ENCODE measurements at places on chromosomes 1 and 21.
A peak's percentile ranks its signal among the peaks of the same experiment; 100 is the strongest.

- no peak for DNase-seq
These were observed 160.1 kb downstream of the PTPRC start for GRCh38 chr1:198798923-198799386.

DNA sequence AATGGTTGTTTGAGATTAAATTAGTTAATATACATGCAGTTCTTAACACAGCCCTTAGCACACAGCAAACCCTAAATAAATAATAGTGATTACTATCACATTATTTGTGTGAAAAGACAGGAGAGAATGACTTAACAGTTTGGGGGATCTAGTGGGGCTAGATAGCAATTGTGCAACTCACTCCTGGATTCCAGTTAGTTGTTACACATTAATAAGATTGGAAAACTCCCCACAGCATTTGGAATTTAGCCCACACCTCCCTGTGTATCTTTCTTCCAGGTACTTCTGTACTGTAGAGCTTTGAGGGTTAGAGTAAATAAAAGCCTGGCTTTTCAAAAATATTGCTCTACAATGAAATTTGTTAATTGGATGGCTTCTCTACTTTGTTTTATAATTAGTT, 93.2 kb downstream of the KCTD3 start:
- DNase-seq, result no peak

DNA sequence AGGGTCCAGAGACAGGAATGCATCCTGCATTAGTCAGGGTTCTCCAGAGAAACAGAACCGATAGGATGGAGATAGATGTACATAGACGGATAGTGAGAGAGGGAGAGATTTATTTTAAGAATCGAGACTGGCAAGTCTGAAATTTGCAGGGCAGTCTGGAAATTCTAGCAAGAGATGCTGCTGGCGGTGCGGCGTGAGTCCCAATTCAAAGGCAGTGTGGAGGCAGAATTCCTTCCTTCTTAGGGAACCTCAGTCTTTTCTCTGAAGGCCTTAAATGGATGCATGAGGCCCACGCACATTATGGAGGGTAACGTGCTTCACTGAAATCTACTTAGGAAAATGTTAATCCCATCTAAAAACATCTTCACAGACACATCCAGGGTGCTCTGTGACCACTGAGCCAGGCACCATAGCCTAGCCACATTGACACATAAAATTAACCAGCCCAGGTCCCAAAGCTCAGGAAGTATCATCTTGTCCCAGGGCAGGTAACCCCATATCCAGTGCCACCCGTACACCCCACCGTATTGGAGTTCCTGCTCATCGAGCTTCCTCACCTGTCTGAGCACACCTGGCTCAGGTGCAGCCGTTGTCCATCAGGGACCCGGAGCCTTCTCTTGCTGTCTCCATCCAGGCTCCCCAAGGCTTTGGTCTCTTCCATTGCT, 9.7 kb upstream of the PKNOX1 start:
- DNase-seq, result no peak

DNA sequence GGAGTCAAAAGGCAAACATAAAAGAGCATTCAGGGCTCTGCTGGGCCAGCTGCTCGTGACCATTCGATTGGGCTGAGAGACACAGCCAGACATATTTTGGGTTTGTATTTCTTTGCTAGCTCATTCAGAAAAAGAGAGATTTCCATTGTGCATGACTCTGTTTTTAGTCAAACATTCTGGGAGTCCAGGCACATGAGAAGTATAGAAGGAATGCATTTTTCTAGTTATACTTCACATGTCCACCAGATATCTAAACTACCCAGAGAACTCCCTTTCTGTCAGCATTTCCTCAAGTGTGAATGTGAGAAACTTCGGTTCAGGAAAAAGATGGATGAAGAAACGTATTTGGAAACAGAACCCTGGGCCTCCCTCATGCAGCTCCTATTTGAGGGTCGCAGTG, 6.3 kb upstream of the KCNE1 start:
- no peak for DNase-seq

GRCh38 chr1:170518965-170519364, 13.0 kb upstream of the GORAB start:
- DNase-seq, result no peak

DNA sequence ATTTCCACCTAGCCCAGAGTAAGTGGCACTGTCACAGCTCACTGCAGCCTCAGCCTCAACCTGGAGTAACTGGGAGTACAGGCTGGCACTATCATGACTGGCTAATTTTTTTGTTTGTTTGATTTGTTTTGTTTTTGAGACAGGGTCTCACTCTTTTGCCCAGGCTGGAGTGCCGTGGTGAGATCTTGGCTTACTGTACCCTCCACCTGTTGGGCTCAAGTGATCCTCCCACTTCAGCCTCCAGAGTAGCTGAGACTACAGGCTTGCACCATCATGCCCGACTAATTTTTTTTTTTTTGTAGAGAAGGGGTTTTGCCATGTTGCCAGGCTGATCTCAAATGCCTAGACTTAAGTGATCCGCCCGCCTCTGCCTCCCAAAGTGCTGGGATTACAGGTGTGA, 2.5 kb downstream of the UCK2 start:
- DNase-seq, result no peak

DNA sequence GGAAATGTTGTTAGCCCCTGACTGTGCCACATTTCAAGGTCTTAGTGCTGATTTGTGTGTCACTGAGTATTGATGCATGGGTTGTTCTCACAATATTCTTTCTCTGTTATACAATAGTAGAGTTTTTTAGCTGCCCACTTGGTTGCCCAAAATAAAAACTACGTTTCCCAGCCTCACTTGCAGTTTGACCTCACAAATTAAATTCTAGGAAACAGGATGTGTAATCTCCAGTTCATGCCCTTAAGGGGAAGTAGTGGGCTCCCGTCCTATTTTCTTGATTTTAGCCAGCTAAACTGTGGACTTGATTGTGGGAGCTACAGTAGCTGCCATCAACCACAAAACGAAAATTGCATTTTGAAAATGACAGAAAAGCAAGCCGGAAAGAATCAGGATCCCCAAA, 27.3 kb upstream of the LAMC1 start:
- DNase-seq, result no peak

GRCh38 chr1:38826262-38826661, 33.3 kb downstream of the RRAGC start:
- DNase-seq, result no peak

- DNase-seq, result no peak
These were observed 35.9 kb downstream of the USP24 start for GRCh38 chr1:55179177-55179835.

GRCh38 chr1:156140879-156141707, 12.3 kb upstream of the SEMA4A start:
- DNase-seq, result peak; percentile 52

DNA sequence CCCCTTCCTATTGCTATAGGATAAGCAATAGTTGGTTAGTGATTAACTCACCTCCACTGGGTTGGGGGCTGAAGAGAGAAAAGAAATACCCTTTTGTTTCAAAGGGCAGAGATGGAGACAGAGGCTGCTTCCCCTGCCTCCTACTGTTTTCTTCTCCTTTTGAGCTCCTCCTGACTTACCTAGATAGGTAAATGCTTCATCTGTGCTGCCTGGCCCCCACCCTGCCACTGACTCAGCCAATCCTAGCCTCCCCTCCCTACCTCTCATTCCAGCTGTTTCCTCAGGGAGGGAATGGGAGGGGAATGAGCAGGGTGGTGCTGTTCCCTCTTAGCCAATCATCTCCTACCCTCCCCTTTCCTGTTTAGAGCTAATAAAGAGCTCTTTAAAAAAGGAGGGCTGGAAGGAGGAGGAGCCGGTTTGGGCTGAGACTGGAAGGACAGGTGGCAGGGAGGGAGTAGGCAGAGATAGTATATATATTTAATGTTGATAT, at the start of gene C1orf116:
Gene C1orf116 (minus strand): TSS at position 229 of the 490 bp plus-strand sequence. CDS start 5,158 bp downstream, outside the sequence.
- DNase-seq, result no peak

GRCh38 chr1:231913493-231913892, 286.9 kb downstream of the DISC1 start:
- DNase-seq, result no peak

- DNase-seq, result no peak
These were observed 1.2 kb downstream of the KDM4A start for GRCh38 chr1:43651188-43651587.

GRCh38 chr1:15994590-15995351, 9.3 kb upstream of the SRARP start:
- DNase-seq, result peak; percentile 45

DNA sequence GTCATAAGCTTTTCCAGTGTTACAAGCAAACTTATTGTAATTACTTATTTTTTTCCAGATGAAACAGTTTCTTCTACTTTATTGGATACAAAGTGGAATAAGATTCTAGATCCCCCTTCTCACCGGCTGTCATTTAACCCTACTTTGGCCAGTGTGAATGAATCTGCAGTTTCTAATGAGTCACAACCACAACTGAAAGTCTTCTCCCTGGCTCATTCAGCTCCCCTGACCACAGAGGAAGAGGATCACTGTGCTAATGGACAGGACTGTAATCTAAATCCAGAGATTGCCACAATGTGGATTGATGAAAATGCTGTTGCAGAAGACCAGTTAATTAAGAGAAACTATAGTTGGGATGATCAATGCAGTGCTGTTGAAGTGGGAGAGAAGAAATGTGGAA, 95.5 kb downstream of the ZFYVE9 start:
- no peak for DNase-seq

DNA sequence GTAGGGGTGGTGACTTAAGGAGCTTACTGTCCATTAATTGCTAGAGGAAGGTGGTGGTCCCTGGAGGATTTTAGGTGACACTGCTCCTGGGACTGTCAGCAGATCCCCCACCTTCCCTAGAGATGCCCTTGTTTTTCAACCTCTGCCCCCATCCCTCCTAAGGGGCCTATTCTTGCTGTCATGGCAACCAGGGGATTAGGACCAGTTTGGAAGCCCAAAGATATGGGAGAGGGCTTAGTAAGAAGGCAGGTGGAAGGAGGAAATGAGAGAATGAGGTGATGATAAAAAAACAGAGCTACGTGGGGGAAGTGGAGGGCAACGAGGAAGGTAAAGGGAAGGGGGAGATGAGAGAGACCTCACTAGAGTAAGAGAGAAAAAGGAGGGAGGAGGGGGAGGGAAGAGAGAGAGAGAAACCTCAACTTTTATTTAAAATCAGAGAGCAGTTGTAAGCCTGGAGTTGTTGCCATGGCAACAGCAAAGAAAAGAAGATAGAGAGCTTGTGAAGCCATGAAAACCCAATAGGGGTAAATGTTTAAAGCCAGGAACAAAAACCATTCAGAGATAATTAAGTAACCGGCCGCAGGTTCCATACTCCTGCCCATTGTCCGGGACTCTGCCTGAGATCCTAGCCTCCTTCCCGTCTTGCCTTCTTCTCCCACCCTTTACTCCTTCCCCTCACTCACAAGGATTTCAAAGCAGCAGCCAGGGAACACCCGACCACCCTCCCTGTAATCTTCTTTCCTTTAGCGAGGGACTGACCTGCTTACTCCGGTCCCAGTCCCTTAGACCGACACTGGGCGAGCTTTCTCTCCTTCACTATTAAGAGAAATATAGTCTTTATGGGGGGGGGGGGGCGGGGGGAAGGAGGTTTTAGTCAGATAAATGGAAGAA, 20.6 kb downstream of the KIRREL1 start:
- DNase-seq, result no peak

- DNase-seq, result no peak
These were observed 15.0 kb downstream of the BTG3 start for GRCh38 chr21:17597680-17598079.

DNA sequence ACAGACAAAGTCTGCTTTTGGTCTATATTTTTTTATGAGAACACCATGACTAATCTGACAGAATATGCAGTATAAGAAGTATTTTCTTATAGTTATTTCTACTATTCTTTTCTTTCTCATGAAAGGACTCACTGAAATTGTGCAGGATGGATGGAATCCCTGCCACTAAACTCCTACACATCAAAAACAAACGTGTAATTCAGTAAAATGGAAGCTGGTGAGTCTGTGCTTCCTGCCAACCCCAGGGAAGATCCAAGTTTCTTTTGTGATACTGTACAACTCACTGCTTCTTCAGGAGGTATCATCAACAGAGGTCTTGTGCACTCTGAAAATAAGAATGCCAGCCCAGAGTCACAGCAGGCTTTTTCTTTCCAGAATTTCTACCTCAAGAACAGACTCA, 241.2 kb downstream of the MRPL39 start:
- no peak for DNase-seq

GRCh38 chr1:230627767-230628166, 14.5 kb upstream of the COG2 start:
- no peak for DNase-seq

DNA sequence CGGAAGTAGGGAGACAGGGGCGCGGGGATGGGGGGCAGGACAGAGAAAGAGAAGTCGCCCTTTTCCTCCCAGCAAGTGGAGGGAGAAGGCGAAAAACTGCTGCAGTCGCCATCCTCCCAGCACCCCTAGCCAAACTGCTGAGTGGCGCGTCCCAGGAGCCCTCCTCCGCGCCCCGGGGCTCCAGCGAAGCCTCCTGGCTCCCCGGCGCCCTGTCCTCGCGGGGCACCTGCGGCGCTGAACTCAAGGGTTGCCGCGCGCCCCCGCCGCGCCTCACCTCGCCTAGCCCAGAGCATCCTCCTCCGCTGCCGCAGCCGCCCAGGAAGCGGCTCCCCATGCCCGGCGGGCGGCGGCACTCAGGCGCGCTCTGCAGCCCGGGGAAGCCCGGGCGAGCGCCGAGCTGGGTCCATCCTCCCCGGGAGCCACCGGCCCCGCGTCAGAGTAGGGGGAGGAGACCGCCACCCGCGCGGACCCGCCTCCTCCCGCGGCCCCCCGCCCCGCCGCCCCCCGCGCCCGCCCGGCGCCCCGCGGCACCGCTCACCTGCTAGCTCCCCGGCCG, at the start of gene DAB1:
Gene DAB1 (minus strand): TSS at position 405 of the 556 bp plus-strand sequence. CDS start 133,030 bp downstream, outside the sequence.
- DNase-seq, result no peak

DNA sequence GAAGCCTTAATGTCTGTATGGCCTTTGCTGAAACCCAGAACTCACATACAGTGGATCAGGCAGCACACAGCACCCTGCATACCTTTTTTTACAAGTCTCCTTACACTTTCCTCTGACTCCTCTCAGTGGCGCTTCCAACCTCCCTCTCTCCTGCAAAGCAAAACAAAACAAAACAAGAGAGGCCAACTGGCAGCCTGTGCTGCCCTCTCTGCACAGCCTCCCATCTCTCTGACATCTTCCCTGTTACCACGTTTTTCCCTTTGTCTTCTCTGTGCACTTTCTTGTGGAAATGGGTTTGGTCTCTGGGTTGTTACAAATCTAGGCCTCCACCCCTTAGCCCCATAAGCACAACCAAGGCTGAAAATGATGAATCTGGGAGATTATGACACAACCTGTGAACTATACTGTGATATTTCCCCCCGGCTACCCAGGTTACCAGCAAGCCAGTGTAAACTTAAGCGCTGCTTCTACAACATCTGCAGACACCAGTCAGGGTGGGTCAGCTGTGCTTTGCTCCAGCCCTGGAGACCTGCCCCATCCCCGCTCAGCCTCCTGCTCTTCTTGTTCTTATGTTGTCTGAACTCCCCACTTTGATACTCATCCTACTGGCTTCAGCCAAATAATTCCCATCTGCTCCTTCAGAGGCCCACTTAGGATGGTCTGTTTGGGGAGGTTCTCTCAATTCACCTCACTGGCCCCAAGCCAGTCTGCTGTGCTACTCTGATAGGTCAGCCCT, 54.9 kb upstream of the FMOD start:
- DNase-seq, result no peak

DNA sequence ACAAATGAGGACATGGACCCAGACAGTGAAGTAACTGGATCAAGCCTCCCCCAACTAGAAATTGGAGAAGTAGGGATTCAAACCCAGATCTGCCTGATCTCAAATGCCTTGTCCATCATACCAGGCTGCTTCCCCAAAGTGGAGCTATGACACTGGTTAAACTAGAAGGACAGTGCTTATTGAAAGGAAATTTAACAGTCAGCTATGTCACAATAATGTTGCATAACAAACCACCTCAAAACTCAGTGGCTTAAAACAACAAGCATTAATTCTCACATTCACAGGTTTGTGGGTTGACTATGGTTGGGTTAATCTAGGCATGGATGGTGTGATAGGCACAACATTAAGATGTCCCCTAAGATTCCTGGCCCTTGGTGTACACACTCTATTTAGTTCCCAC, 107.1 kb downstream of the TAS1R2 start:
- no peak for DNase-seq
